ENCODE measurements at places on chromosomes 11 and 22.

DNA sequence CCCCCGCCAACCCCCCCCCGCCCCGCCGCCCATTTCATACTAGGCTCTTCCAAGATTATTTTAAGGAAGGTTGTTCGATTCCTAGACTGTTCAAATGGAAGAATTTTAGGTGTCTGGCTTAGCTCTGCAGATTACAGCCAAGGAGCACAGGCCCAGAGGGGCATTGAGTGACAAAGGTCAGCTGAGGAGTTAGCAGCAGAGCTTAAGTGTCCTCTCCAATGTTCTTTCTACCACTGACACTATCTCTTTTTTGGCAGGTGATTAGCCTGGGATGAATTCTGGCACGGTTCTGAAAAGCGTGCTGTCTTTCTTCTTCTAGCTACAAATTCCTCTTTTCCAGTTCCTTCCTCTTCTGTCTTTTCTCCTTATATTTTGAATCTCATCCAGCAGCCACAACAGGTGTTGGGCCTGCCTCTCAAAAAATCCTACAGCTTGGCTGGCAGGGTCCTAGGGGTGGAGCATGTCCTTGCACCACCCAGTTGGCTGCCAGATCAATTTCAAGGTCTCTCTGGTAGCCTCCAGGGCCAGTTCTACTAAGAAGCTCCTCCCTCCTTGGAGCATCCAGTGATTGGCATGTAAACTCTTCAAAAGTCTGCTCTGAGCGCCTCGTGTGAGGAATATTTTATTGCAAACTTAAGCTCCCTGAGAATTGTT lies 23.0 kb downstream of the KCNE3 start:
- no peak for DNase-seq

GRCh38 chr11:78615724-78616123 lies 41.1 kb upstream of the NARS2 start:
- DNase-seq = no peak

DNA sequence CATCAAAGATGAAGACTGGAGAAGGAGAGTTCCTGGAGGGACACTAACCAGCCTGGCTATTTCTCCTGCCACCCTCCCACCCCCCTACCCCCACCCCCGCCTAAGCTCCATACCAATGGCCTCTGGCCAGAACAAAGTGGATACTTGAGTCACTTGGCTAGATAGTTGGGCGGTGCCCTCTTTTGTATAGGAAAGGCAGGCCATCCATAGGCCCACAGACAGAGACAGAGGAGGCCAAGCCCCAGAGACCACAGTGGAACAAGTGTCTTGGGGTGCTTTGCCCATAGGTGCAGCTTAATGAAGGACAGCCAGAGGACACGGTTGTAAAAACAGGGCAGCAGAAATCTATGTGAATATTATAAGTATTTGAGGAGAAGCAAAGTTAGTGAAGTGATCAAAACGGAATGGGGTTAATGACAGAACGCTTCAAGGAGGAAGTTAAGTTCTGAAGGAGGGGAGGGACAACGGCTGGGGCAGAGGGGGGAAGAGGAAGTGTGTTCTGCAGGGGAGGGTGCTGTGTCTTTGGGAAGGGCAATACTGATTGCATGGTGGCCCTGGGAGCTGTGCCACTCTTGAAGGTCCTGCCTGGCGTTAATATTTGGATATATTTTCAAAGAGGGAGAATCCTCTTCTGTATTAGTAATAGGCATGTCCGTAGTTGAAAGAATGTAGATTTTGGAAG lies 32.7 kb downstream of the FLI1 start:
- no peak for DNase-seq

DNA sequence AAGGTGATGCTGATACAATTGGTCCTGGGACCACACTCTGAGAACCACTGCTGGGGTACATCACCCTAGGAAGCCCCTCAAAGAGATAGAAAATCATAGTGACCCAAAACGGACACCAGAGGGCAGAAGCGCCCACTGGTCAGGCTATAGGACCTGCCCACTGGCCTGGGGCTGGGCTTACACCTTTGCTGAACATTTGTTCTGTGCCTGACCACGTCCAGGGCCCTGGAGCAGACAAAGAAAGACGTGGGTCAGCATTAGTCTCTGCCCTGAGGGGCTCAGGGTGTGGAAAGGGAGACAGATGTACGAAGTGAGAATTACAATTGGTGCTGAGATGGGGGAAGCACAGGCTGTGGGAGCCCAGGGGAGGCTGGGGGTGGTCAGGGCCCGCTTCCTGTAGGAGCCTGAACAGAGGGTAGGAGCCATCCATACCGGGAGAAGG lies 14.4 kb upstream of the SERPINH1 start:
- peak; percentile 88 for DNase-seq

- no peak for DNase-seq
These were observed 28.1 kb downstream of the ALKBH3 start for GRCh38 chr11:43908683-43909082.

DNA sequence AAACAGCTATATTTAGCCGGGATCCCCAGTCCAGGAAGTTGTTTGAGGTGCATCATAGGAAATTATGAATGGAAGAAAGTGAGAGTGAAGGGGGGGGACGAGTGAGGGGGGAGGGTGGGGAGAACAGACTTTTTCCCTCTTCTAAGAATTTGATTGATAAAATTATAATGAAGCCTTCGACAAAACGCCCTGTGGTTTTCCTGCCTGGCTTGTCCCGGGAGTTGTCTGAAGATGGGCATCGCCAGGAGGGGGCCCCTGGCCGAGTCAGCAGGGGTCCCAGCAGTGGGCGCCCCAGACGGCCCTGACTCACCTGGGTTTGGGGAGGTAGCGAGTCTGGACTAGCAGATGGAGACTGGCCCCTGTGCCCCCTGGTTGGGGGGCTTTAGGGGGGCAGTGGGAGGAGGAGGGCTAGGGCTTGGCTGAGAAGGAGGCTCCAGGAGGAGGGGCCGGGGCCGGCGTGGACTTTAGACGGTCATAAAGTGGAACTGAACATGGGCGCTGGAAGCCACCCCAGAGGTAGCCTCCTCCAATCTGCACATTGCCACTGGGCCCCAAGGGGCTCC lies 336 bp upstream of the LIF start:
- peak; percentile 53 for DNase-seq

- no peak for DNase-seq
These were observed 74.1 kb downstream of the PHF21B start for GRCh38 chr22:44935724-44936123.

- DNase-seq = no peak
These were observed 157.3 kb downstream of the AASDHPPT start for GRCh38 chr11:106234794-106235193.

- no peak for DNase-seq
These were observed 3.9 kb upstream of the SERGEF start for GRCh38 chr11:18016789-18017188.

DNA sequence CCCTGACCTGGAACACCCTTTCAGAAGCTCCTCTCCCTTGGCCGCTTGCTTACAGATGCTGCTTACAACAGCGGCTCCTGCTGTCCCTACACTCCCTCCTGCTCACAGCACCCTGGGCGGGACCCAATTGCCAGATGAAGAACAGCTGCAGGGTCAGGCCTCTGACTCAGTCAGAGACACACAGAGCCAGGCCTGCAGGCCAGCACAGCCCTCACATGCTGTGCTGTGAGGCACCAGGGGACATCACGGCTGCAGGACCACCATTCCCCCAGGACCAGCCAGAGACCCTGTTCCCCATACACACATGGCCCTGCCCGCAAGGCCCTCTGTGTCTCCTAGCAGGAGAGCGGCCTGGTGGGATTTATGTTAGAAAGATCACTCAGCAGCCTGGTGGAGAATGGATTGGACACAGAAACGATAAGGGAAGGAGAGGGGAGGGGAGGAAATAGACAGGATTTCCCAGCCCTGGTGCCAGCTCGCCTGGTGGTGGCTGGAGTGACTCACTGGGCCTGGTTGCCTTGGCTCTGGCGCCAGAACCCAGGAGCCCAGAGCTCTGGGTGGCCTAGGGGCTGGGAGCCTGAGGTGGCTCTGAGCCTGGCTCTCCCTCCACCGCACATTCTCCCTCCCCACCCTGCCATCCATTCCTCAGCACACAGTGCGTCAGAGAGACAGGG lies 6.7 kb downstream of the CAPN5 start:
- DNase-seq = peak; percentile 89

DNA sequence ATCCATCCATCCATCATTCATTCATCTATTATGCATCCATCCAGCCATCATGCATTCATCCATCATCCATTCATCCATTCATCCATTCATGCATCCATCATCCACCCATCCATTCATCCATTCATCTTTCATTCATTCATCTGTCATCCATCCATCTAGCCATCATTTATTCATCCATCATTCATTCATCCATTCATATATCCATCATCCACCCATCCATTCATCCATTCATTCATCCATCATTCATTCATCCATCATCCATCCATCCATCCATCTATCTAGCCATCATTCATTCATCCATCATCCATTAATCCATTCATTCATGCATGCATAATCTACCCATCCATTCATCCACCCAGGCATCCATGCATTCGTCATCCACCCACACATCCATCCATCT lies 1450.3 kb downstream of the TBC1D22A start:
- DNase-seq = no peak

- no peak for DNase-seq
These were observed 176.0 kb downstream of the CHST1 start for GRCh38 chr11:45489281-45489905.
